ENCODE measurements at places on chromosomes 3 and 15.

DNA sequence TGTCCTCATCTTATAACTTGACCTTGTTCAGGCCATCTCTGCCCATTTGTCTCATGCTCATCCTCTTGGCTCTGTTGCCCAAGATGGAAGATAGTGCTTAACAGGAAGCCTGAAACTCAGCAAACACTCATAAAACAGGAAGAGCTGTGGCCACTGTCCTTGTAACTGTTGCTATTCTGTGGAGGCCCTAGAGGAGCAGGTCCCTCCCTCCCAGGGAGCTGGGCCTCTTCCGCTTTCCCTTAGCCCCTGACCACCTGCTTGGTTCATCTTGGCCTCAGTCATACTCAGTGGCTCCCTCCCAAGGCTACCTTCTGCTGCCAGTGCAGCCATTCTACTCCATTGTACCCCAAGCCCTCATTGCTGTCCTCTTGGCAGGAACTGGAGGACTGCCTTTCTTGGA is 3.5 kb downstream of the MAPKAPK3 start:
- peak; percentile 18 for DNase-seq

DNA sequence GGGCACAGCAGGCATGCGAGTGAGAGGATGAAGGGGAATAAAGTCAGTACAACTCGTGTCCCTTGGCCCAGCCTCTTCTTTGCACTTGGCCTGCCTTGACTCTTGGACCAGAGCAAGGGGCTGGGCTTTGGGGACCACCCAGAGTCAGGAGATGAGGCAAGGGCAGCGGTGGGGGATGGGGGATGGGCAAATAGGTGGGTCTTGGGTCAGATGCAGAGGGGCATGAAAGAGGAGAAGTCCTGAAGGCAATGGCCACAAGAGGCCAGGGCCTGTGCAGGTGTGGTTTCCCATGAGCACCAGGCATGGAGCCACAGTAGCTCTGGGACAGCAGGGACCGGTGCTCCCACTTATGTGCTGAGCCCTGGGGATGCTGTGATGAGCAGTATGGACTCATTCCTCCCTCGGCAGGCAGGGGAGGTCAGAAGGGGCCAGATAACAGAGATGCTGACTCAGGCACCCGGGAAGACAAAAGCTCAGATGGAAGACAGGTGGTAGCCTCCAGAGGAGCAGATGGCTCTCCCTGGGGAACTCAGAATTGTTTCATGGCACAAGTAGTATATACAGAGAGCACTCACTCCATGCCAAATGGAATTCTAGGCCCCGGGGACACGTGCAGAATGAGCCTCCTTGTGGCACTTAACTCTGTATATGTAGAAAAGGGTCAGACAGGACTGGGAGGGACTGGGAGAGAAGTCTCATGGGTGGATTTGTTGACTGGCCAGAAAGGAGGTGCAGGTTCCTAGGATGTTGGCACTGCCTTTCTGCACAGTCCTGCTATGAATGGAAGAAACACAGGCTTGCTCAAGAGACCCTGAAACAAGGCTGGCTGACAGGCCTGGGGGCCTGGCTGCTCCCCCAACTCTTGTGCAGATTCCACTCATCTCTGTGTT is 14.3 kb downstream of the ZBTB47 start:
- DNase-seq, result no peak

DNA sequence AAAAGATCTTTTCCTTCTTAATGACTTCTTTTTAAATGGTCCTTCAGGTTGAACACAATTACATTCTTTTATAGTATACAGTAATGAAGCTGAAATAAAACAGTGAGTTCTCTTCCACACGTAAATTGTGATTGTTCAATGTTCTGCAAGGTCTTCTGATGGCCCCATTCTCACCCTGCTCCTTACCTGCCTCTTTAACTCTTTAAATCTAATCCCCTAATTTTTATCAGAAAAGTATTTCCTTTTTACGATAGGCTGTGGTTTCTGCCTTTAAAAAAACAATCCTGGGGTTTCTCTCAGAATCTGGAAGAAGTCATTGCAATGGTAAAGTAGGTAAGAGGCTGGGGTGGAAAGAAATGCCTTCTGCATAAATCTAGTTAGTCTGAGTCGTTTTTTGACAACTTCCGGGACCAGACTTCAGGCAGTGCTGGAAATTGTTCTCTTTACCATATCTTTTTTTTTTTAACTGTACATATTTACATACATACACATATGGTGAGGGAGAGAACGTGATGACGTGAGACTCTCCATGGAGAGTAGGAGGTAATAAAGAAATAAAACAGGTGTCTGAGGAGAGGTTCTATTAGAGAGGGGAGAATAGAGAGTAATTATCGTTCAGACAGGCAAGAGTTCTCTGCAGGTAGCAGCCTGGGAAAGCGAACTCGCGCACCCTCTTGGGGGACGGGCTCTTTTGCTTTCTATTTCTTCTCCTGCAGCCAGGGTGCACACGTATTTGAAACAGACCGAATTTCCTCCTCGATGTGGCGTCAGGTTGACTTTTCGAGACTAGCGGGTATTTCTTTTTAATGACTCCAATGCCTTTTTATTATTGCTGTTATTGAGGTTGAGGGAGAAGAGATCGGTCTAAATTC is at the start of gene SIDT1:
Gene SIDT1 (plus strand): TSS at position 730 of the 872 bp plus-strand sequence. CDS start 467 bp downstream, outside the sequence.
- peak; percentile 76 for DNase-seq

DNA sequence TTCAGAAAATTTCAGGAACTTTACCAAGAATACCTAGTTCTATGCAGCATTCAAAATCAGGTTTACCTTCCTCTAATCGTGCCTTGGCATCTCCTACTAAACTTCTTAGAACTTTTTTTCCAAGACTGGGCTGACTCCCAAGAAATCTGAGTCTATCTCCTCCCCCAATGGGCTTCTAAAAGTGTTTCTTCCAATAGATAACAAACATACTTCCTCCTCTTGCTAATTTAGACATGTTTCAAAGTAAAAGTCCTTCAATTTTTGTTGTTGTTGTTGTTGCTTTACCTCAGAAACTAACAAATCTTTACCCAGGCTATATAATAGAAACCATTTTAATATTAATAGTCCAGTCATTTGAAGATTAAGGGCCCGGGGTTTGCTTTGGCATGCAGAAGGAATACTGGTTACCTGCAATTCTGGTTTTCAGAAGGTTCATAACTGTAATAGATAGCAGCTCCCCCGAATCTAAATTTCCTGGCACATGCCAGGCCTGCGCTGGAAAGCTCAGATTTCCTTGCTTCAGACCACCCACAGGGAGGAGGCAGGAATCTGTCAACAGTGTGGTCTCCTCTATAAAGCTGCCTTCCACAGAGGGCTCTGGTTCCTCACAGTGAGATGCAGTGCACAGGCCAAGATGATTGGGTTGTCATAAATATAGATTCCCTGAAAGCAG is 188.7 kb downstream of the THRB start:
- no peak for DNase-seq

- DNase-seq, result no peak
These were observed 220.3 kb downstream of the PDZRN3 start for GRCh38 chr3:73404435-73404834.

GRCh38 chr3:114128231-114128630 is 50.6 kb downstream of the DRD3 start:
- no peak for DNase-seq

- no peak for DNase-seq
These were observed 13.1 kb upstream of the EHD4 start for GRCh38 chr15:41985236-41986160.

GRCh38 chr3:170528726-170529125 is 57.1 kb downstream of the SLC7A14 start:
- no peak for DNase-seq

GRCh38 chr3:190621927-190622326 is 108.0 kb downstream of the IL1RAP start:
- DNase-seq, result no peak

GRCh38 chr3:124467980-124468902 is 262.0 kb upstream of the UMPS start:
- peak; percentile 56 for DNase-seq

- no peak for DNase-seq
These were observed 20.9 kb upstream of the RBP1 start for GRCh38 chr3:139560411-139560810.

- no peak for DNase-seq
These were observed 4.3 kb downstream of the ONECUT1 start for GRCh38 chr15:52785672-52786406.

GRCh38 chr3:194082743-194083636 is 53.0 kb upstream of the HES1 start:
- no peak for DNase-seq

- no peak for DNase-seq
These were observed 65.5 kb upstream of the TJP1 start for GRCh38 chr15:29887721-29888120.

- DNase-seq, result no peak
These were observed 23.6 kb upstream of the CLDN1 start for GRCh38 chr3:190345878-190346277.

GRCh38 chr3:59885101-59885500 is 835.3 kb upstream of the CFAP20DC start:
- DNase-seq, result no peak

- no peak for DNase-seq
These were observed 208.7 kb downstream of the ZPLD1 start for GRCh38 chr3:102643546-102643945.

DNA sequence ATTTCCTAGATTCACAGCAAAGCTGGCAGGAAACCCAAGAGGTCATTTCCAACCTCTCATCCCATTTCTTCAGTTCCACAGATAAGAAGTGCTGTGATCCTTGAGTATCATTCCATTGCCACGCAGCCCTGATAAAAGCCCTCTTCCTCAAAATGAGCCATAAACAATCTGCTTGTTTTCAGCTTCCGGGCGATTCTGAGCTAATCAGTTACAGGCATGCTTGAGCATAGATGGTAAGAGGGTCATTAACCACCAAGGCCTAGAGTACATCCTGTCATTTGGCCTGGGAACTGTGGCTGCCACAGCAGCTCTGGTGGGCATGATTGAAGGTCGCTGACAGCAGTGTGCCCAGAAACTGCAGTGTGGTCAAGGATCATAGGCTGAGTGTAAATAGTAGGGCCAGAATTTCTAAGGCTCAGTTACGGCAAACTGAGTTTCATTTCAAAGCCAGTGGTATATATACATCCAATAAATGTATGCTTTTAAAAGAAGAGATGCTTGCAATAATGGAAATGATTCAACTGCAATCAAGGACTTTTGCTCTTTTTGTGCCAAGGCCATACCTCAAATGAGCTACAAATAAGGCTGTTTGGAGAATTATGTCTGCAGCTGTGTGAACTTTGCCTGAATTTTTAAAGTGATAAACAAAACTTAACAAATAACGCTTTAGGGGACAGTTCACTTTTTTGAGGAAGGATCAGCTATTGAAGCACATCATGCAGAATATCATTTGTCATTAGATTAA is 47.3 kb downstream of the P3H2 start:
- no peak for DNase-seq

- no peak for DNase-seq
These were observed 62.4 kb upstream of the POLG start for GRCh38 chr15:89396723-89397652.

DNA sequence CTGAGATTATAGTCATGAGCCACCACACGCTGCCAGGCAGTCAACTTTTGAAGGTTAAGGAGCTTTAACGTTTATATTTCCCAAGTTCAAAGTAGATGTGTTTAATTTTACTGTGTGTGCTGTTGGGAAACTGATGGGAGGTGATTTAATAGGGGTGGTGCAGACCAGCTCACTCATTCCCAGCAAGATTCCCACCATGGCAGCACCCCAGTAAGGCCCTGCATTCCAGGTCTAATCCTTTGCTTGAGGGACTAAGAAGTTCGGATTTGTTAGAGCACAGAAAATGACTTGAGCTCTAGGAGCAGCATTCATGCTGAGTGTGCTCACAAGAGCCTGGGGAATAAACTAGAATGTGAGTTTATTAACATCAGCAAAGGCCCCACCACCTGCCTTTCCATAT is 25.2 kb downstream of the TSEN2 start:
- no peak for DNase-seq

DNA sequence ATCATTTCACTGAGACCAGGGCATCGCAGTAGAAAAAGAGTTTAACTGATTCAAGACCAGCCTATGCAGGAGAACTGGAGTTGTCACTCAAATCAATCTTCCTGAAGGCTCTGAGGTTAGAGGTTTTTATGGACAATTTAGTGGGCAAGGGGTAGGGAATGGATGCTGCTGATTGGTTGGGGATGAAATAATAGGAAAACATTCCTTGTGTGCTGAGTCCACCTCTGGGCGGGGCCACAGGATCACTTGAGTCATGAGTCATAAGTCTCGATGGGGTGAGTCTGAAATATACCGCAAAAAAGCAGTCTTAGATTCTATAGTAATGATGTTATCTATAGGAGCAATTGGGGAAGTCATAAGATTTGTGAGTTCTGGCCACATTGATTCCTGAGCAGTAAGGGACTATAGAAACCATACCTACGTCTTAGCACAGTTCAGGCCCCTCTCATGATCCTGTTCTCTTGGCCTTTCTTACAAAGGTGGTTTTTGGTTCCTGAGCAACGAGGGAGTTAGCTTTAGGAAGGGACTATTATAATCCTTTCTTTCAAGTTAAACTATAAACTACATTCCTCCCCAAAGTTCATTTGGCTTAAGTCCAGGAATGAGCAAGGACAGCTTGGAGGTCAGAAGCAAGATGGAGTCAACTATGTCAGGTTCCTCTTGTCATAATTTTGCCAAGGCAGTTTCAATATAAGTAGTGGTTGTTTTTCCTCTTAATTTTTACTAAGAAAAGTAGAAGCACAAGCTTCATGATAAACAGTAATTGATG is 2.7 kb upstream of the OPA1 start:
- DNase-seq, result no peak
